ENCODE measurements at places on chromosomes 1 and 21.

DNA sequence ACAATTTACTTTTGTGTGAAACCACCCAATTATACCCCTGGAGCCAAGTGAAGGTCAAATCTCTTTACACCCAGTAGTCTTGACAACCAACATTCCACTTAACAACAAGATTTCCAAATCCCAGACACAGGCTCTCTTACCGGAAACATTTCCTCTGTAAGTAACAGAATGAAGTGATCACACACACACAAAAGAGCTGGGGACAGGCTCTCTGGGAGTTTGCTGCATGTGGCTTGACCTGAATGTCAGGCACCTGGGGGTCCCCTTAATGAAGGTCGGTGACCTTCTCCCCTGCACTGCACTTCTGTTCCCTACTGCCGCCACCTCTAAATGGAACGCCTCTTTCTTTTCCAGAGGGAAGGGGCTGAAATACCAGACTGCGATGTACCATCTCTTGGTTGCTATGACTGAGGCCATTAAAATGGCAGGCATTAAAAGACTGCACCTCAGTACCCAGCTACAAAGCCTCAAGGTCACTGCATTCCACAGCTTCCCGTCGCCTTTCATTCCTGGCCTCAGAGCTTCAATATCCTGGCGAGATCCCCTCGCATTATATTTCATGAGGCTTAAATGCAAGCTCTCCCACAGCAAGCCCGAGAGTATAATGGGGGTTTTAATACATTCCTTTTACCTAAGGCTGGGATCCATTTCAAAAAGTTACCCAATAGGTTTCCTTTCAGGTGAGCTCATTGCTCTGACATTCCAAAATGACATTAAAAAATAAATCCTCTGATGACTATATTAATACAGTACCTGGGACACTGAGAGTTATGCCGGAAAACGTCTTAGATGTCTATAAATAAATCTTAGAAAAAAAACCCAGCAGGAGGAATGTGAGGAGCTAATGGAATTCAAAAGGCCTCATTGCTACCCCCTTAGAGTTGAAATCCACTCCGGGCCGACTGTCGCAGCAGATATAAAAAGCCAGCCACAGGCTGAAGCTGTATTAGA, 90.9 kb upstream of the DIRAS3 start:
- DNase-seq: no peak

DNA sequence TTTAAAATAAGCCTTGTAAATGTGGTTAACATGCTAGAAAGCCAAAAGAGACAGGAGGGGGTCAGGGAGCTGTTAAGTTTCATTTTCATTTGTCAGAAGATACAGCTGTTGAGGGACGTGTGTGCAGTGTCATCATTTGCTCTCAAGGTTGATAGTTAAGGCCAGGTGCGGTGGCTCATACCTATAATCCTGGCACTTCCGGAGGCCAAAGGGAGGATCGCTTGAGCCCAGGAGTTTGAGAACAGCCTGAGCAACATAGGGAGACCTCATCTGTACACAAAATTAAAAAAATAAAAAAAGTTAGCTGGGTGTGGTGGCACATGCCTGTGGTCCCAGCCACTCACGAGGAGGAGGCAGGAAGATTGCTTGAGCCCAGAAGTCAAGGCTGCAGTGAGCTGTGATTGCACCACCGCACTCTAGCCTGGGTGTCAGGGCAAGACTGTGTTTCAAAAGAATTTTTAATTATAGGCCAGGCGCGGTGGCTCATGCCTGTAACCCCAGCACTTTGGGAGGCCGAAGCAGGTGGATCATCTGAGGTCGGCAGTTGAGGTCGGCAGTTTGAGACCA, 22.7 kb downstream of the ZBTB8OS start:
- no peak for DNase-seq

- no peak for DNase-seq
Measured at GRCh38 chr1:154430903-154431302, 25.8 kb downstream of the IL6R start.

- peak; percentile 29 for DNase-seq
Measured at GRCh38 chr1:228154670-228155571, 5.2 kb downstream of the GJC2 start.

DNA sequence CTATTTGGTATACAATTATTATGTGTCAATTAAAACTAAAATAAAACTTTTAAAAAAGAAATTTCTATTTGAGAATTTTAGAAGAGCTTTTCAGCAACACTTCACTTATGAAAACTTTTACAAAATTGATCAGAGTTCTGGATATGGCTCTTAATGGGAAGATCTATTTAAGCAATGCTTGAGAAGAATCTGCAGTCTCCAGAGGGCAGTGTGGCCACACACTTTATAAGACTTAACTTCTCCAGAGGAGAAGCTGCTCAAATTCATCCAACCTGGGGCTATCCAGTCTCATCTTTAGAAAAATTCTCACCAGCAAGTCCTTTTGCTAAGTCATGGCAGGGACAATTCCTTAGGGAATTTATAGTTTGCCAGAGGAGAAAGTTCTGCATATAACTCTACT, 25.2 kb upstream of the AGO1 start:
- DNase-seq: no peak

DNA sequence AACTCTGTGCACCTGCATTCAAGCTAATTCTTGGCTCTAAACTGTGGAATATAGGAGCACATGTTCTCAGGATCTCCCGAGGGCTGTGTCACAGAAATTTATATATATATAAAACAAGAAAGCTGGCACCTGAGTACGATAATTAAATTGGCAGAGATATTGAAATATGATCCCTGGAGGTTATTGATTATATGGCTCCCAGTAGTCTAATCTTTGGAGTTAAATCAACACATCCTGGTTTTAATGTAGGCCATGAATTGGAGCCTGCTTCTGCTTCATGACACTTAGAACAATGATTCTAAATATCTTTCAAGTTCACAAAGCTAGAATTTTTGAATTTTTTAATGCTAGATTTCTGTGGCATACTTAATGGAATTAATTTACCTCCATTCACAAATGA, 84.3 kb downstream of the CTH start:
- no peak for DNase-seq

GRCh38 chr1:24421502-24421901, 5.9 kb downstream of the NIPAL3 start:
- no peak for DNase-seq

- DNase-seq: no peak
Measured at GRCh38 chr1:205991237-205991636, 12.0 kb downstream of the RAB7B start.

DNA sequence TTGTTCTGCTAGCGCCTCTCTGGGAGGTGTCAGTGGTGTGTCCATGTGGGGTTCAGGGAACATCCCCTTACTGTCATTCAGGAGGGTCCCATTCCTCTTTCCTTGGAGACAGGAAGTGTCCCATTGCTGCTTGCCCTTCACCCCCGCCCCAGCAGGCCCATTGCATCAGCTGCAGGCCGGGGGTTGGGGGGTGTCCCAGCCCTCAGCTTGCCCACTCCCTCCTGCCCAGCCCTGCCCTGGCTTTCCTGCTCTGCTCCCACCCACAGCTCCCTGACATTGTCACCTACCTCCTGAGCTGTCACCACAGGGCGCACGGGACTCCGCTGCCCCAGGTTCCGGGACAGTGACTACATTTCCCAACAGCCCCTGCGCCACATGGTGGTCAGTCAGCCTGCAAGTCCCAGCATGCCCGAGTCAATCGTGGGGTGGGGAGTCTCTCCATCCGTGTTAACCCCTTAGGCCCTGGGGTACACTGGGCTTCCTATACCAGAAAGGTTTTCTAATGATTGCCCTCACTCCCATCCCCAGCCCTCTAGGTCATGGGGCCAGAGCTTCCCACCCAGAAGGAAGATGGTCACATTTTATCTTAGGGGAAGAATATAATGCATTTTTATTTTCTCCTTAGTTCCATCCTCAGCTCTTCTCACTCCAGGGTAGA, at the start of gene INPP5B:
Gene INPP5B, minus strand, starts transcription at position 351 of the 658 bp plus-strand sequence. CDS start 745 bp downstream, outside the sequence.
- DNase-seq: peak; percentile 70

- no peak for DNase-seq
Measured at GRCh38 chr1:15107911-15108310, 45.6 kb upstream of the TMEM51 start.

- no peak for DNase-seq
Measured at GRCh38 chr1:182268669-182269068, 122.9 kb downstream of the GLUL start.

DNA sequence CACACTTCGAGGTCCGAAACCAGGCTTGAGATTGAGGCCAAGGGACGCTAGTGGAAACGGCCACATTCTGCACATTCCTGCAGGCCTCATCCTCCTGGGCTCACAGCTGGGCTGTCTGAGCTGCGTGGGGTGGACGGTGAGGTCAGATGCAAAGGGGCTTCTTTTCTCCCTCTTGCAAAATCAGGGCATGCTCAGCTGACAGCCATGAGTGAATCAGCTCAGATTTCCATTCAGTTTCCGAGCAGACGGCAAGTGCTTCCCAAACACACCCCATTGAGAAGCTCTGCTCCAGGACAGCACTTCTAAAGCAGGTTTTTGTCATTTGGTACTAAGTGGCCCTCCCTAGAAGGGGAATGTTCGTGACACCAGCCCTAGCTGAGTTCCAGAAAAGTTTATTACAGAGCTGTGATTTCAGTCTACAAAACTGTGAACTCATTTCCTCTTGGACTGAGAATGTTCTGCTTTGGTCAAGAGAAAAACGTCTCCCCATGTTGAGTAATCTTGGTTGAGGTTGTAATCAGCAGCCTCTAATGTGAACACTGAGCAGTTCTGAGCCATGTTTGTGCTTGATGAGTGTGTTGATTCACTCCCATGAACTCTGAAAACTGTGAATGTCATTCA, 10.0 kb downstream of the PDPN start:
- no peak for DNase-seq

DNA sequence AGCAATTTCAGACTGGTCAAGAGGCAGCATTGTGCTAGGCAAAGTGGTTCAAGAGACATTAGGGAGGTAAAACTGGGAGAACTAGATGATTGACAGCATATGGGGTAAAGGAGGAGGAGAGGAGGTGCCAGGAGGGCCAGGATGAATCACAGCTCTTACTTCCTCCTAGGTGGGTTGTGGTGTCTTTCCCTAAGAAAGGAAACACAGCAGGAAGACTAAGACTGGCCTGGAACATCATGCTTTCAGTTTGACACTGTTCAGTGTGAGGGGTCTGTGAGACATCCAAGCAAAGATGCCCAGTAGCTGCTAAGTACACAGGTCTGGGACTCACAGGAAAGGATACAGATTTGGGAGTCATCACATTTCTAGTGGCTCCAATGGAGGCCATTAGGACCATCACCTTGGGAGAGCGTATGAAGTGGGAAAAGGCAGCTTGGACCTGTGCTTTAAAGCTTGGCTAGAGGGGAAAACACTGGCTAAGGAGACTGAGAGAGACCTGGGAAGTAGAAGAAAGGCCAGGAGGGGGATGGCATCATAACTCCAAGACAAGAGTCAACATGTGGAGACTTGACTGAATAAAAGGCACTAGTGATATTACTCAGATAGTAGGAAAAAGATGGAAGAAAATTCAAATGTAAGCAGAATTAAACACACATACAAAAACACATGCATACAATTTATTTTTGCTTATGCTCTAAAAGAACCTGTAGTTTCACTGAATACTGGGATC, 17.3 kb downstream of the CD58 start:
- DNase-seq: no peak

DNA sequence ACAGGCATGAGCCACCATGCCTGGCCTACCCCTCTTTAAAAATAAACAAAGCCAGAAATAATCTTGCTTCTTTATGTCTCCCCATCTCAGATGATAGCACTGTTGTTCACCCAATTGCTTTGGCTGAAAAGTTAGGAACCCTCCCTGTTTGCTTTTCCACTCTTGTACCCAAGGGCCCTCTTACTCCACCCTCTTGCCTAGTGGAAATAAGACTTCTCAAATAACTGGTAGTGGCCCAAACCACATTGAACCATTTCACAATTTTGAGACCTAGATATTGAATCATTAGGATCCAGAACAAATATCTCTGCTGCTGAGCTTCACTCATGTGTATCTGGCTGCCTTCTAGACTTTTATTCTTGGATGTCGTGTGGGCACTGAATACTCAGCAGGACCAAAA, 37.7 kb downstream of the RNF220 start:
- no peak for DNase-seq

DNA sequence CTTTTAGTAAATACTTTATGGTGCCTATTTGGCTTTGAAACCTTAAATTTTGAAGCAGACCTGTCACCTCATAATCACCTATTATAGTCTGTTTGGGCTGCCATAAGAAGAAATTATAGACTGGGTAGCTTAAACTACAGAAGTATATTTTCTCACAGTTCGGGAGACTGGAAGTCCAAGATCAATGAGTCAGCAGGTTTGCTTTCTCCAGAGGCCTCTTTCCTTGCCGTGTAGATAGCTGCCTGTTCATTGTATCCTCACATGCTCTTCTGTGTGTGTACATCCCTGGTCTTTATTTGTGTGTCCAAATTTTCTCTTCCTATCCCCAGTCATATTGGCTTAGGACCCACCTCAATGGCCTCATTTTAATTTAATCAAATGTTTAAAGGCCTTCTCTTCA, 518.2 kb downstream of the ADGRL2 start:
- DNase-seq: no peak

- no peak for DNase-seq
Measured at GRCh38 chr21:43274946-43275310, 106.1 kb downstream of the CRYAA start.

DNA sequence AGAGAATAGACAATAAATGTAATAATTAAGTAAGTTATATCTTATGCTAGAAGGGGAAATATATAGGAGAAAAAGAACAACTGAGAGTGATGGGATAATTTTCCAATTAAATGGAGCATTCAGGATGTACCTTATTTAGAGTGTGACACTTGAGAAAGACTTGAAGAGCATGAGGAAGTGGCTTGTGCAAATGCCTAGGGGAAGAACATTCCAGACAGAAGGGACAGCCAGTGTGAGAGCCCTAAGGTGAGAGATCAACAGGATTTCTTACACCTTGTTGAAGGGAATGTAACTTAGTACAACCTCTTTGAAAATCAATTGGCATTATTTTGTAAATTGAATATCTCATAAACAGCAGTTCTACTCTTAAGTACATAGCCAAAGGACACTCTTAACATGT, 28.8 kb upstream of the TSPAN2 start:
- no peak for DNase-seq

- DNase-seq: no peak
Measured at GRCh38 chr1:29767088-29767685, 530.9 kb downstream of the PTPRU start.

- DNase-seq: no peak
Measured at GRCh38 chr1:116360429-116361173, 12.4 kb upstream of the ATP1A1 start.

DNA sequence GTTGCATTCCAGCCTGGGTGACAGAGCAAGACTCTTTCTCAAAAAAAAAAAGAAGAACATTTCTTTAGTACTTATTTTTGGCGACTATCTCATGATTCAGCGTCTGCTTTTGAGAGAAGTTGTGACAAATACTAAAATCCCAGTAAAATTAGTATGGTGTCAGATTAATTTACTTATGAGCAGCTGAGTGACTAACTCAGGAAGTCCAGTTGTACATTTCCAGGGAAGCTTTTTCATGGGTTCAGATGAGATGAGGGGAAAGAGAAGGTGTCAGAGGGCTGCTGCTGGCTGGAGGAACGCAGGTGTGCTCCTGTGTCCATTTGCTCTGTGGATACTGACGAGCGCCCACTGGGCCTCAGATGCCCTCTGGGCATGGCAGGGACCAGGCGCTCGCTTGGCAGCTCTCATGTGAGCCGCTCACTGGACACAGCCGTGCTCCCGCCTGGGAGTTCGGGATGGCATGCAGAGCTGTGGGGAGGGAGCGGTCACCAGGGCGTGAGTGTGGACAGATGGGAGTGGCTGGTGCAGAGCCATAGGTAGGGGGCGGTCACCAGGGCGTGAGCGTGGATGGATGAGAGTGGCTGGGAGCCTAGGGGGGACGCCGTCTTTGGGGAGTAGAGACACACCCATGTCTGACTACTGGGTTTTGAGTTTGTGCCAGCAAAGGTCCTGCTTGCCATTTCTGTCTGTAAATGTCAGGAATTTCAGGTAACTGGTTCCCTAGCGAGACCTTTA, 55.0 kb downstream of the ADARB1 start:
- DNase-seq: no peak

Data from activated naive CD4-positive, alpha-beta T cell treated with Interleukin-2 at 50 U/mL for 16 hours (primary cell).